Stimulated activated CD4-positive, alpha-beta T cell treated with anti-CD3 and anti-CD28 coated beads, Interleukin-4, amount 100 ng/mL, for 24 hours (primary cell): ENCODE measurements at places on chromosomes 3 and 15.

DNA sequence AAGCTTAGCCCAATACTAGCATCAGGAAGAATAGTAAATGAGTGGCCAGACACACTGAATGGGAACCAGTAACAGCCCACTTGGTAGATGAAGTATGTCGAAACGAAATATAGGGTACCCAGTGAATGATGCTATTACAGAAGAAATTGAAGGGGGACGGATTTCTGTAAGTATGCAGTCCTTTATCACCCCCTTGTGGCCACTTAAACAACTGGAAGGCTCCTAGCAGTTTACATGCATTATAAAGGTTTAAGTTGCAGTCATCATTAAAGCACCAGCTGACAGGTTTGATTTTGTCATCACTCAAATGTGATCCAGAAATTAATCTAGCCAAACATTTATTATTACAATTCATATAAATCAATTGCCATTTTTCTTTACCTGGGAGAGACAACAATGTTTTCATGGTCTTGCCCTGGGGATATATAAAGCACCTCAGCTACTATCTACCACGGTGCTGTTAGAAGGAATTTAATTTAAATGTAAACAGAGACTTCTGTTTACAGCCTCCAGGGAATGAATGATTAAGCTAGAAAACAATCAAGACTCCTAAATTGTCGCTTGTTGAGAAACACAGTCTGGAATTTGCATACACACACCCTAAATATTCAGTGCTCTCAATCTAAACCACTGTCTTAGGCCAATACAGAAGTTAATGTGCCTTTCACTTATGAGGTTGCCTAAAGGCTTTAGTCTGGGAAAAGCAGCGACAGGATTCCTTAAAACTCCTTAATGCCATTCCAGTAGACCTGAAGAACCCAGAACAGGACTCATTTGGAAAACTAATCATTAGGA is 7.8 kb downstream of the EIF1B start:
- peak; percentile 53 for DNase-seq

DNA sequence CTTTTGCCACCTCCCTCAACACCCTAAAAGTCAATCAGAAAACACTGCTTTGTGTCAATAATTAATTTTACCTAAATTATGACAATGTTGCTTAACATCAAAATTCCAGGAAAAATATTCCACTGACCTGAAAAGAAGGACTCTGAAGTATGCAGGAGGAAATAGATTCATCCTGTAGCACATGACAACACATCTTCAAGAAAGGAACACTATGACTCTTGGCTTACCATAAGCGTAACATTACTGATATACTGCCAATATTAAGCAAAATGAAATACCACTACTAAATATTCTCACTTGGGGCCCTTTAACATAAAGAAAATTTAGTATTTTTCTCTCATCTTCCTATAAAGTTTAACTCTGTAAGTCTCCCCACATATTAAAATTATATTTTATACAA is 9.6 kb downstream of the SUCLG2 start:
- no peak for DNase-seq

- no peak for DNase-seq
Measured at GRCh38 chr15:98503970-98504369, 144.4 kb upstream of the IGF1R start.

DNA sequence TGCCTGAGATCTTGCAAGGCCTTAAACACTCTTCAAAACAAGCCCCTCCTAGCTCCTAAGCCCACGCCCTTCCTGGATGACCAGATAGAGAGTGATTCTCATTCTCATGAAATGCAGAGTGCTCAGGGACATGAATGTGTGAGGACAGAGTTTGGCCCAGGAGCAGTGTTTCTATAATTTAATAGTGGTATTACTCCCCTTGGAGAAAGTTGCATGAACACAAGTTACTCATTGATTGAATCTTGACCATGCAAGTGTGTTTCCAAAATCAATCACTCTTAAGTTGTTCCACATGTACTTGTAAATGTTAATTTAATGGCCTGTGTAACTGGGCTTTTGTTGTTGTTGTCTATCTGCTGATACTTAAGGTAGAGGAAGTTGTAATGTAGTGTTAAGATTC is 181.6 kb downstream of the ADAMTSL3 start:
- DNase-seq, result no peak

DNA sequence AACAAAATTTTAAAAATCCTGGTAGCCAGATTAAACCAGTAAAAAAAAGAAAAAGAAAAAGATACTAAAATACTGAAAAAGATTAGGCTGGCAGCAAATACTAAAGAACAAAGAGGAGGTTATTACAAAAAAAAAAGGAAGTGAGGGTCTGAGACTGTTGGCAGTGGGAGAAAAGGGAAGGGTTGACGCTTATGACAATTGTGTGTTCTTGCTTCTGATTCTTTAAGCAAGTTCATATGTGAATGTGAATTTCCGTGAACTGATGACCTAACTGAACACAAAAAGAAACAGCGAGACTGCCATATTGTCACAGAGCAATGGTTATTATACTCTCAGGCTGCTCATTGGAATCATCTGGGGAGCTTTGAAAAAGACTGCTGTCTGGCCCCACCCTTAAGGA is 56.5 kb downstream of the ATP13A4 start:
- no peak for DNase-seq

DNA sequence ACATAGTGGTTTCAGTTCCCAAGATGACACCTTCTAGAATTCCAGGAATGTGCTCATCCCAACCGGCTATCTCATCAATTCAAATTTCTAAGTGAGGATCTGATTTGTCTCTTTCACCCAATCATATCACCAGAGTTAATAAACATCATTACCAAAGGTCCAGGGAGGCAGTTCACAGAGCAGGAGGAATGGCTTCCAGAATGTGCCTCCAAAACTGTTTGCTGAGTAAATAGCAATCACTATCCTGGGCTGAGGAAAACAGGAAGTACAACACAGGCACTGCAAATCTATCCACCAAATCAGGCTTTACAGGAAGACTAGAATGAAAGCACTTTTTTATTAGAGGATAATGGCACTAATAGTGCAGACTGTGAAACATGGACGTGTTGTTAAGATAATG is 61.5 kb downstream of the OSBPL10 start:
- DNase-seq, result no peak

DNA sequence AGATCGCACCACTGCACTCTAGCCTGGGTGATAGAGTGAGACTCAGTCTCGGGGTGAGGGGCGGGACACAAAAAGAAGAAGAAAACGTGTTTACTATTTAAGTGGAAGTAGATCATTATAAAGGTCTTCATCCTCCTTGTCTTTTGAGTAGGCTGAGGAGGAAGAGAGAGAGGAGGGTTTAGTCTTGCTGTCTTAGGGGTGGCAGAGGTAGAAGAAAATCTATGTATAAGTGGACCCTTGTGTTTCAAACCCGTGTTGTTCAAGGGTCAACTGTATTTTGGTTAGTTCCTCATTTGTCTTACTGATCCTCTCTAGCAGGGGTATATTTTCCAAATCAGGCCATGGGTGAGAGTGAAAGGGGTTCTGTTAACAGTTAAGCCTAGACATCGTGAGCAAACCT is 40.1 kb downstream of the TRIM71 start:
- DNase-seq, result no peak

DNA sequence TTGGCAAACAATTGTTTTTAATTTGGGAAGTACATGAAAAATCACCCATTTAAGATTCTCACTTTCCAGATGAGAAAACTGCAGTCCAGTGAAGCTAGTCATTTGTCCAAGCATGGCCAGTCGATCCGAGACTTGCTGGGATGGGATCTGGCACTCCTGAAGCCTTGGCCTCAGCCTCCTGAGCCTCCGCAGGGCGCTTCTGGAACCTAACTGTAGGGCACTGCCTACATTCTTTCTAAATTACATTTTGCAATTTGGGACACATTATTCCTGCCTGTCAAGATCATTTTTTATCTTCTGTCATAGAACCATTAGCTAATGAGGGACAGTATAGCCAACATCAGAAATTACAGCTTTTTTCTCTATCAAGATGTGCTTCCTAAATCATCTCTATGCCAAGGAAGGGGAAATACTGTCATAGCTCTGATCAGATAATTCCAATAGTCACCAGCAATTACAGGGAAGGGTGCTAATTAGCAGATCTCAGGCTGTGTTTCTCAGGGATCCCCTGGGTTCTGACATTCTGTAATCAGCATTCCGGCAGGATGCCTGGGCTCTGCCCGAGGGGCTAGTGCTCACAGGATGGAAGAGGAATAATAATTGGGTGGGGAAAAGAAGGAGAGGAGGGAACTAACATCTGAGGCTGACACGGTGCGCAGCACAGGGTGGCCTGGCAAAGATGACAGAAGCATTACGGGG is 28.3 kb downstream of the ANAPC13 start:
- no peak for DNase-seq

DNA sequence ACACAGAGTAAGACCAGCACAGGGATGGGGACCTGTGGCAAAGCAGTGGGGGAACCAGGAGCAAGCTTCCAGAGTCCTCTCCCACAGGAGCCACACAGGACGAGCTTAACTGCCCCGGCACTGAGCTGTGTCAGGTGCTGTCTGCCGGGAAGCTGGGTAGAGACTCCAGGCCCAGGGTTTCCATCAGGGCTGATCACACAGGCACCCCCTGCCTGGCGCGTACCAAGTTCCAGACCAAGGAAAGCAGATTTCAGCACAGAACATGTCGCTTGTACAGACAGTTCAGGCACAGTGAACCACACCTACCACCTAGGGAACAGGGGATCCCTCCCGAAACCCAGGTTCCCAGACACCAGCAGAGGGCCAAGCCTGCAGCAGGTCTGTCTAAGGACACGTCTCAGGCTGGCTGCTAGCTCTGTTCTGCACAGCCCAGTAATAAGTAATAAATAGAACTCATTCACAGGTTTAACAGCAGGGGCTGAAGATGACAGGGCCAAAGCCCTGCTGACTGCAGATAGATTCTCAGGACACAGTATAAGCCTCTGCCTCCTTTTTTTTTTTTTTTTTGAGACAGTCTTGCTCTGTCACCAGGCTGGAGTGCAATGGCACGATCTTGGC is 30.2 kb upstream of the OCA2 start:
- no peak for DNase-seq

DNA sequence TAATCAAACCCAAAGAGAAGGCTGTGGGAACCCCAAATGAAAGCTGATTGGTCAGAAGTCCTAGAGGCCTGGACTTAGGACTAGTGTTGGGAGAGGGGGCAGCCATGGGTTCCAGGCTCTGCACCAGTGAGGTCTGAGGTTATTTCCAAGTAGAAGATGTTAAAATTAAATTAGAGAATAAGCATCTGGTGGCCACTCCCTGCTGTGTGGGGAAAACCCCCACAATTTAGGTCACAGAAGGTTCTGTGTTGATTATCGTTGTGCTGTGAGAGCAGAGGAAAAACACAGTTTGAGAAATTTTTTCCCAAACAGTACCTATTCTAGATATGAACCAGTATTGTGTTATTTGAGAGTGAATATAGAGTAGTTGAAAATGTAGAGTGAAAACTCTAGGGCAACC is 53.9 kb upstream of the NSMCE3 start:
- DNase-seq, result no peak

DNA sequence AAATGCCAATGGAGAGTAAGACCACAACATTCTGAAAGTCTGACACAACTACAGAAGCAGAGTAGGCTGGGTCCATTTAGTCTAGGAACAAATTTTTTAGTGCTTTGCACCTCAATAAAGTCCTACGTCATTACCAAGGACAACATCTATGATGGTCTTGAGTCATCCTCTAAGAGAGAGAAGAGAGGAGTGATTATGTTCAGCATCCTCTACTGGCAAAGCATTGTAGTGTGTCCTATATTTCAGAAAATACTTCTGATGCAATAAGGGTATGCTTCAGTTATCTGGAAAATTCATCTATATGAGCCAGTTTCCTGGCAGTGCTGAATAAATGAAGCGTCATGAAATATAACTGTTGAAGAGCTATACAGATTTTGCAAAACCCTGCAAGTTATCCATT is 95.6 kb downstream of the P2RY1 start:
- no peak for DNase-seq

GRCh38 chr3:185082149-185082548 is 70.7 kb downstream of the C3orf70 start:
- DNase-seq, result no peak

DNA sequence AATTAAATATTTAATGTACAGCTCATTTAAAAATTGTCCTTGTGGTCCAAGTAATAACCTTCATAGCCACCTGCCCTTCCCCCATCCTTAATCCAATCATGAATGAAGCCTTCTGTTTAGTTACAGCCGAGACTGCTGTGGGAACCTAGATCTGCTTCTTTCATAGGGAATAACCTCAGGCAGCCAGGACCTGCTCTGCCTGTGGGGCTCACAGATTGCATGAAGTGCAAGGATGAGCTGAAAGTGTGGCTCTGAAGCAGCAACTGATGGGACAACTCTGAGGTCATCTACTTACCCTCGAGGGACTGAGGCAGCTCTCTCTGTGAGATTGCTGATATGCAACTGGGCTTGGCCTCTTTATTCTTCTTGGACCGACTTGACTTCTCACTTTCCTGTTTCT is 169.8 kb downstream of the POTEB3 start:
- DNase-seq, result no peak

- no peak for DNase-seq
Measured at GRCh38 chr3:99439892-99440291, 198.5 kb upstream of the COL8A1 start.

- no peak for DNase-seq
Measured at GRCh38 chr15:48636511-48636910, 9.0 kb downstream of the FBN1 start.

GRCh38 chr15:40511472-40512133 is 40.8 kb downstream of the CHST14 start:
- DNase-seq, result no peak

GRCh38 chr3:125374501-125374995 is 577 bp downstream of the ZNF148 start:
- peak; percentile 29 for DNase-seq

GRCh38 chr3:55692957-55693558 is 206.0 kb upstream of the WNT5A start:
- no peak for DNase-seq

GRCh38 chr15:101348643-101349042 is 53.6 kb upstream of the SNRPA1 start:
- no peak for DNase-seq

DNA sequence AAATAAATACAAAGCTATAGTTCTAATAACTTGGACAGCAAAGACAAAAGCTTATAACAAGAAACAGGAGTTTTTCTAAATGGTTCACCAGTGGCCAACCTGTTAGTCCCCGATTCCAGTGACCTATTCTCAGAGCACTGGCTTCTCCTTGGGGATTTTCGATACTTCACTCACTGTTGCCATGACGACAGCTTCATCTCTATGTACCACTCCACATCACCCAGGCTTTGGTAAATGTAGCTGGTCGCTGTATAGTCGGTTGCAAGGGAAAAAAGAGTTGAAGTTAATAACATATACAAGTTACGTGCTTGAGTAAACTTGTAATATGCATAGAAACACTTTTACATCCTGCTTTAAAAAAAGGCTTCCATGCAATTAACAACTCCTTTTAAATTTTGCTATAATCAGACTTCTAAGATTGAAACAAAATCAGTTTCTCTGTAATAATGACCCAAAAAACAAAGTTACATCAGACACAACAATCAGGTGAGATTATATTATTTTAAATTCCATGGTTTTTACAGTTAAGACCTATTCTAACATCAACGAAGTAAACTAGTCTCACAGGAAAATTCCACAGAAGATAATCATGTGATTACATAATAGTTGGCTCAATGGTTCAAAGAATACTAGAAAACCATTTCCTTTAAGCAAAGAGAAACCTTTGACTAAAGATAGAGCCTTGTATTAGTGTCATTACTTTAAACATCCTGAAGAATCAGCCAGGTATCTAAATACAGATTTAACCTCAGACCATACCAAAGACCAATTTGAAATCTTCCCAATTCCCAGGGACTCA is 2.9 kb downstream of the CCNL1 start:
- DNase-seq, result no peak
